Effector CD4-positive, alpha-beta T cell (primary cell): ENCODE measurements at places on chromosomes 6 and 20.

DNA sequence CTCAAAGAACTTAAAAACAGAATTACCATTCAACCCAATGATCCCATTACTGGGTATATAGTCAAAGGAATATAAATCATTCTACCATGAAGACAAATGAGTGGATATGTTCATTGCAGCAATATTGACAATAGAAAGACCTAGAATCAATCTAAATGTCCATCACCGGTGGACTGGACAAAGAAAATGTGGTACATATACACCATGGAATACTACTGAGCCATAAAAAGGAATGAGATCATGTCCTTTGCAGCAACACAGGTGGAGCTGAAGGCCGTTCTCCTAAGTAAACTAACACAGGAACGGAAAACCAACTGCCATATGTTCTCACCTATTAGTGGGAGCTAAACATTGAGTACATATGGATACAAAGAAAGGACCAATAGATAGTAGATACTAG, 576.7 kb upstream of the CITED2 start:
- no peak for DNase-seq

GRCh38 chr6:127457456-127458064, 1.6 kb downstream of the KIAA0408 start:
- no peak for DNase-seq

DNA sequence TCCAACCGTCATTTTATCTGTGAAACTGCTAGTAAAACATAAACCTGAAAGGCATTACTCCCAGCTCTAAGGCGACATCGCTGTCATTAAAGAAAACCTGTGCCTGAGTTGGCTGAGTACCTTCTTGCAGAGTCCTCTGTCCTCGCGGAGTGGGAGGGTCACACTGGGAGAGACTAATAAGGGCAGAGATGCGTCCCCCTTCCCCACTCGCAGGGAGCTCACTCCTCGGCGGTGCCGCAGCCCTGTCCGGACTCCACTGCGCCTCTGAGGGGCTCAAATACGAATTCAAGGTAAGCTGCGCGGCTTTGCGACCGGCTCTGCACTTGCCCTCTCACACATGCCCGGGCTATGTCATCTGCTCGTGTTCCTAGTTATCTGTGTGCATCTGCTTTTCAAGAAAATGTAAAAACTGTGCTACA, at the start of gene COL19A1:
Gene COL19A1 (plus strand): TSS at position 206 of the 419 bp plus-strand sequence. CDS start 13,012 bp downstream, outside the sequence.
- DNase-seq, result peak; percentile 4

DNA sequence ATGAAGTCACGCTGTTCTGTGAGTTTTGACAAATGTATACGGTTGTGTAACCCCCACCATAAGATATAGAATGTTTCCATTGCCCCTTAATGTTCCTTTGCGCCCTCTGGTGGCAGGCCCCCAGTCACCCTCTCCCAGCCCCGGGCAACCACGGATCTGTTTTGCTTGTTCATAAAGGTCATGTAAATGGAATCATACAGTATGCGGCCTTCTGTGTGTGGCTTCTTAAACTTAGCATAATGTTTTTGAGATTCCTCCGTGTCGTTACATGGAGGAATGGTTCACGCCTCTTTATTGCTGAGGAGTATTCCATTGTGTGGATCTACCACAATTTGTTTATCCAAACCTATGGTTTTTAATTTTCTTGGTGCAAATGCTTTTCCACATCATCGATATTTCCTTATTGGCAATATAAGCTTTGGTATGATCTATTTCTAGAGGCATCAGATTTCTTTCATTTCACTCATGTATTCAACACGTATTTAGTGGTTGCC, 28.4 kb downstream of the LYRM2 start:
- DNase-seq, result peak; percentile 76

- no peak for DNase-seq
These were observed 25.0 kb upstream of the RNF144B start for GRCh38 chr6:18362058-18362561.

- no peak for DNase-seq
These were observed 7.5 kb downstream of the FOXS1 start for GRCh38 chr20:31837896-31838397.
